T-helper 9 cell (primary cell): ENCODE measurements at places on chromosomes 5 and 9.

DNA sequence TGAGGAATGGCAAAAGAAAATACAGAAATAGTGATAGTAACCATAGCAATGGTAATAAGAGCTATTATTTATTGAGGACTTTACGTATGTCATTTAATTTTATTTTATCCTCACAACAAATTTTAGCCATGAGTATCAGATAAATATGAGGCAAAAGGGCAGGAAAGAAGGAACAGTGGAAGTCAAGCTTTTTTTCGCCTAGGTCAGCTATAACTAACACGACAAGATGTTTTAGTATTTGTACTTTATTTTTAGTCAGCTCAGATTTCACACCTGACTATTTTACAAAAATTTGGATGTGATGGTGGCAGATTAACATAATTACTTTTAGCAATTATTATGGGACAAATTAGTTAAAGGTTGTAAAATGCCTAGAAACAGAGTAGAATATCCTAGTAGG is 34.8 kb upstream of the CDKN2B start:
- no peak for DNase-seq

- DNase-seq, result no peak
Measured at GRCh38 chr9:133491656-133491925, 12.7 kb upstream of the SLC2A6 start.

- DNase-seq, result no peak
Measured at GRCh38 chr9:93072383-93072795, 13.9 kb downstream of the SUSD3 start.

DNA sequence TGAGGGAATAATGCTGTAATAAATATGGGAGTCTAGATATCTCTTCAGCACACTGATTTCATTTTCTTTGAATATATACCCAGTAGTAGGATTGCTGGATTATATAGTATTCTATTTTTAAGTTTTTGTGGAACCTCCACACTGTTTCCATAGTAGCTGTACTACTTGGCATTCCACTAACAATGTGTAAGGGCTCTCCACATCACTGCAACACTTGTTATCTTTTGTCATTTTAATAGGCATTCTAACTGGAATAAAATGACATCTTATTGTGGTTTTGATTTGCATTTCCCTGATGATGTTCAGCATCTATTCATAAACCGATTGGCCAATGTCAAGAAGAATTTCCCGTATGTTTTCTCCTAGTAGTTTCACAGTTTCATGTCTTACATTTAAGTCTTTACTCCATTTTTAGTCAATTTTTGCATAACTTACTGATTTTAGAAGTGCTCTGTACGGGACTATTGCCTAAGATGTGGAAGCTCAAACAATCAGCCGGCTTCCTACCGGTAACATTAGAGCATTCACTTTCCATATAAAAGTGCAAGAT is 1078.8 kb downstream of the TAF11L14 start:
- no peak for DNase-seq

DNA sequence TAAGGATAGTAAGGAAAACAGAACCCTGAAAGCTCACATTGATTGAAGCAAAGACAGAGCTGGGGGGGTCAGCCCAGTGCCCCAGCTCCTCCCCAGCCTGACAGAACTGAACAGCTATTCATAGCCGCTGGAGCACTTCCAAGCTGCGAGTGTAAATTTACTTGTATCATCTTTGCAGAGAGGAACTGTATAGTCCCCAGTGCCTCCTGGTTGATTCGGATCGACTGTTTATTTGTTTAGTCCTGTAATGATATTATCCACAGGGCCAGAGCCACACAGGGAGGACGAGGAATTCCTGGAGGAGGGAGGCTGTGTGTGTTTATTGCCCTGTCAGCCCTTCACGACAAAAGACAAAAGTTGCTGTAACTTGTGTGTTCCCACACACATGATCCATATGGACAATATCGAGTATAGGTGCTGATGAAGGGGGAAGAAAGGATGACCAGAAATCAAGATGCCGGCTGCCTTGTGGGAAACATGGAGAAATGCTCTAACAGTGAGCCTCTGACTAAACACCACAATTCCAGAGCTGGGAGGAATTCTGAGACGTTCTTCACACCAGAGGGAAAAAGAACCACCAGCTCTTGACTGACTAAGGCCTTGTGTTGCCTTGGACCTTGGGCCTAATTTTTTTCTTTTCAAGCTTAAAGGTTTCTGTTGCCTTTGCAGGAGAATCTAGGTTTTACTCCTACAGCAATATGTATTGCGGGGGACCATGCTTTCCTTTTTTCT is 31.1 kb downstream of the FOXD1 start:
- DNase-seq, result no peak

- DNase-seq, result no peak
Measured at GRCh38 chr5:139151902-139152301, 46.3 kb downstream of the SIL1 start.

- DNase-seq, result no peak
Measured at GRCh38 chr5:151740958-151741373, 17.5 kb downstream of the ATOX1 start.

DNA sequence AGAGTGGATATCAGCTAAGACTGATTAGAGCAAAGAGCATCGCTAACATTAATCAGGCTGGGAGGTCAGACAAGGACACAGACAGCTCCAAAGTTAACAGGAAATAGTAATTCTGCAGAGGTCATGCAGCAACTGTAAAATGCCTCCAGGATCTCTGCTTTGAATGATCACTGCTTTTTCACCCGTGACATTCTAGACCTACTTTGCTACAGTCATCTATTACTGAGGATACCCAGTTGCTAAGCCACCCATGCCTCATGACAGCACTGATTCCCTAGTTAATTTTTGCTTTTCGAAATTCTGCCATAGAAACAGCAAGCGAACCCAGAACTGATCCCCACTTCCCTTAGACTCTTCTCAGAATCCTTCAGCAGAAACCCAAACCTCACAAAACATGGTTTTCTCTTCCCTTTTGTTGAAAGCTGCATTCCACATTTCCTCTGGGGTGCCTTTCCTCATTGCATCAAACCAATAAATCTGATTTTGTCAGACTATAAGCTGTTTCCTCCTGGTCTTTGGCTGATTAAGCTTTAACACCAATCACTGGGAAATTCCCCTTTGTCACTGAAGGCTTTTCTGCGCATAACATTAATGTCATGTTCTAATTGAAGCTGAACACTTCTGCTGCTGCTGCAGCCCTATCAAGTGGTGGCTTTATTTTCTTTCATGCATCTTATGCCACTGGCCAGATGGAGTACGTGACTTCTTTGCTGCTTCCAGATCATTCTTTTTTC is 201.1 kb upstream of the CHD1 start:
- DNase-seq, result no peak

DNA sequence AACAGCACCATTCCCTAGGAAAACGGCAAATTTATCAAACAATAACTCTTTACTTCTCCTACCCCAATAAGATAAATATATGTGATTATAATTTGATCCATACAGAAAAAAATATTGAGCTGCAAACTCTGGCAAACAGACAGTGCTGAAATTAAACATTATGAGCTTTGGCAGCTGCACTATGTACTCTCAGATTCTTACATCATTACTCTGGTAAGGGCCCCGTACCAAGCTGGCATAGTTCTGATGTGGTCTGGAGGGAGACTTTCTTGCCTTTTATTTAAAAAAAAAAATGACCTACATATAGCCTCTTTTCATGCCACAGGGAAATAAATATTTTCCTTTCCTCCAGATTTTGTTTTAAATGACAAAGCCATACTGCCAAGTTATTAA is 95.0 kb downstream of the NR6A1 start:
- no peak for DNase-seq

- DNase-seq, result no peak
Measured at GRCh38 chr5:5419291-5420210, 2.9 kb upstream of the ICE1 start.

DNA sequence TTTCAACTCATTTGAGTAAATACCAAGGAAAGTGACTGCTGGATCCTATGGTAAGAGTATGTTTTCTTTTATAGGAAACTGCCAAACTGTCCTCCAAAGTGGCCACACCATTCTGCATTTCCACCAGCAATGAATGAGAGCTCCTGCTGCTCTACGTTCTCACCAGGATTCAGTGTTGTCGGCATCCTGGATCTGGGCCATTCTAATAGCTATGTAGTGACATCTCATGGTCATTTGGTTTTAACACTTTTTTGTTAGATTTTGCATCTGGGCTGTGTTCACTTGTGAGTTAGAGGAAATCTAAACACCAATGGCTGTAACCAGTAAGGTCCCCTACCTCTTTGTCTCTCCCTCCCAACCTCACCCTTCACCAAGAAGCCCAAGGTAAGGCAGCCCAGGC is 115.9 kb downstream of the ATPSCKMT start:
- DNase-seq, result no peak

GRCh38 chr9:99782962-99783718 is 38.5 kb upstream of the NR4A3 start:
- no peak for DNase-seq

DNA sequence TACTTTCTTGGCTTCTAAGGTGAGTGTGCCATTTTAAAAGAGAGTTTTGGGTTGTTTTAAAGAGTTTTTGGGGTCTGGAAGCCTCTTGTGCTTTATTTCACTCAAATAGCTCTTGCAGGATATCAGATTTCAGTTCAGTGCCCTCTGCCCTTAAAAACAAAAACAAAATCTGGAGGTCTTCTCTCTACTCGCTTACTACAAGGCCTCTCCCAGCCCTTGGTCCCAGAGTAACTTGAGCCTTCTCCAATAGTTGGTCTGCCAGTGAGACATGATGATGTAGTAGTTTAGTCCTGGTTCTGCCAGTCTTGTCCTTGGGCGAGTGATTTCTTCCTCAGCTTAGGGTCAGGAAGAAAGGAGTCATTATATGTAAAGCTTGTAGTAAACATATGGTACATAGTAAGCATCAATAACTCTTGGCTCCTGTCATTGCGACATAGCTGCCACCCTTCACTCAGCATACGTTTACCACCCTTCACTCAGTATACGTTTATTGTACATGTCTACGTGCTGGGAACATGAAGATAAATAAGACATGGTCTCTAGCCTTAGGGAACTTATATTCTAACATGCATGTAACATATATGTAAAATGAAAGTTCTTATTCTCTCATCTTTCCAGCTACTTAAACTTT is 147.6 kb downstream of the MAN2A1 start:
- no peak for DNase-seq

- no peak for DNase-seq
Measured at GRCh38 chr5:548256-548655, 24.0 kb upstream of the SLC9A3 start.

DNA sequence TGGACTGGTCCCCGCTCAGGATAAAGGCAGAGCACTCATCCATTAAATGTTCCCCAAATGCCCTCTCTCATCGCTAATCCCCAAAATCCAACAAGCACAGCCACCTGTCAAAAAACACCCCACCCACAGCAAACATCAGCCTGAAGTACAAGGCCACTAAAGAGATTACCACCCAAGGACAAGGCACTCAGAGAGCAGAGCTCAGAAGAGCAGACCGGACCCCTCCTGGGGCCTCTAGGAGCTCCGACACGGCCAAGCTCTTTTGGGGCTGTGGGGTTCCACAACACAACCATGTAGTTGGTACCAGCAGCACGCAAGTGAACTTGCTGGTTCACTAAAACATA is 9.8 kb downstream of the VDAC1 start:
- no peak for DNase-seq

DNA sequence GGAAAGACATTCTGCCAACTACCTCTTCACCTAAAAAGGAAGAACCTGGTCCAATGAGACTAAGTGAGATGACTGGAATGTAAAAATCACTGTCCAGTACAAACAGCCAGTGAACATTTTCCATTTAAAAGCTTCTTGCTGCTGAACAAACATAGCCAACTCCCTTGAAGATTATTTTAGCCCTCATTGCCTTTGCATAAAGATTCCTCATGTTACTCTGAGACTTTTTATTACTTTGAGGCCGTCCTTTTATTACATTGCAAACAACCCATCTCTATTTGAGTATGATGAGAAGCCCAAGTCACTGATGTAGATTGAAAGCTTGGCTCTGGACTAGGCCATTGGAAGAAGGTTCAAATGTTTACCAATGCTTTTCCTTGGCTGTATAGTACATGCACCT is 649.8 kb downstream of the CETN3 start:
- DNase-seq, result no peak

DNA sequence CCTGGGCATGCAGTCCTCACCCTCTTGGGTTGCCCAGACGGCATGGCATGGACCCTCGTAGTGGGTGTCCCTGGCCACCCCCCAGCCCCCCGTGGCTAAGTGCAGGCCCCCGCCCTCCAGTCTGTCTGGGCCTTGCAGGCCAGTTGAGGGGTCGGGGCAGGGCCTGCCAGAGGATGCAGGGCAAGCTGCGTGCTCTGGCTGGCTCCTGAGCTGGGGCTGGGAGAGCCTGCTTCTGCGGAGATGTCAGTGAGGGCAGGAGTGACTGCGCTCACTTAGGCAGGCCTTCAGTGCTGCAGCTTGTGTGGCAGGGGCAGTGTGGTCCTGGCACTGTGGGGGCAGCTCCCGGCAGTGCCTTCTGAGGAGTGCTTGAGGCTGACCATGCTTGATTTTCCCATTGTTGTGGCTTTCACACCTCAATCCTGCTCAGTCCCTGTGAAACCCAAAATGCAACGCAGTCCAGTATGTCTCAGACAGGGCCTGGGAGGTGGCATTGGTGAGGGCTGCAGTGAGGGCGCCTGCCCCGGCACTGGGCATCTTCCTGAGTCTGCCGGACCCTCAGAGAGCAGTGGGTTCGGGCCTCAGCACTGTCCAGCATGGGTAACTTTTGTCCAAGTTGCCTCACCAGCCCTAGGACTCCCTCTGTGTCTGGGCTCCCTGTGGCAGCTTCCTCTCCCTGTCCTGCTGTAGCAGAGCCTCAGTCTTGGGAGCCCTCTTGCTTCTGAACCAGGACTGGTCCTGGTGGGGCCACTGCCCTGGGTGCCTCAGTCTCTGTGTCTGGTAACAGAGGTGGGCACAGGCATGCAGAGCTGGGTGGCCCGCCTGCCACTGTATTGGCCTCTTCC is 93.0 kb downstream of the PHF2 start:
- DNase-seq, result no peak

GRCh38 chr9:16258708-16259107 is 611.8 kb downstream of the BNC2 start:
- no peak for DNase-seq

GRCh38 chr9:109158651-109159050 is 8.4 kb downstream of the FRRS1L start:
- DNase-seq, result no peak

DNA sequence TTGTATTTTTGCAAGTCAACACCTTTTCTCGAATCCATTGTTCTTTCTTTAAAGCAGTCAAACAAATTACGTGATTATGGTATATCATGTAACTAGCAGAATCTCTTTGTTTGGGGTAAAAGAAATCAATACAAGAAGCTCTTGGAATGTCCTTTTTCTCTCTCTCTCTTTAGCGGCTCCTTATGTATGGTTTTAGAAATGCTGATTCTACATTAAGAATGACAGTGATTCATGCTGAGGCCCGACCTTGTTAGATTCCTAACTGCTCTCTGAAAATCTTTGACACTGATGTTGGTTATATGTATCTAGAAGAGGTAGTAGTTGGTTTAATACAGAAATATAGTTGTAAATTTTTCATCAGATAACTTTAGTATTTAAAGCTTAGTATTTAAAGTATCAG is 76.4 kb downstream of the SNX24 start:
- no peak for DNase-seq
